ENCODE measurements at places on chromosomes 11 and 22.

GRCh38 chr11:84612645-84613044 lies 1014.5 kb downstream of the DLG2 start:
- no peak for DNase-seq

GRCh38 chr22:26610072-26610958 lies 7.5 kb downstream of the CRYBB1 start:
- peak; percentile 60 for DNase-seq

DNA sequence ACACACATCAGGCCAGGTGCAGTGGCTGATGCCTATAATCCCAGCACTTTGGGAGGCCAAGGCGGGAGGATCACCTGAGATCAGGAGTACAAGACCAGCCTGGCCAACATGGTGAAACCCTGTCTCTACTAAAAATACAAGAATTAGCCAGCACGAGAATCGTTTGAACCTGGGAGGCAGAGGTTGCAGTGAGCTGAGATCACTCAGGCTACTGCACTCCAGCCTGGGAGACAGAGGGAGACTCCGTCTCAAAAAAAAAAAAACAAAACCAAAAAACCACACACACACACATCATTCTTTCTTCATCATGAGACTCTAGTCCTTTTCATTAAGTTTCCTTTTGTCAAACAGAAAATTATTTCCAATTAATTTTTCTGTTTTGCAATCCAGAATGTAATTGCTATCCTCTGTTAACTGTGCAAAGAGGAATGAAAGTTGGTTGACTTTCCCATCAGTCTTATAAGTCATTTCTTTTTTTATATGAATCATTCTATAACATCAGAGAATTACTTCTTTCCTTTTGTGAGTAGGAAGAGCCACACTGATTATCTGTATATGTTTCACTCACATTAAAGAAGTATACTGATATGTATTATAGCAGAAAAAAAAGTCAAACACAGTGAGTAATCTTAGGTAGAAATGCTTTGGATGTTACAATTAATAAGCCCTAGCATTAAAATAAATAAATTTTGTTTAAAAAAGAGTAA lies 52.2 kb downstream of the HORMAD2 start:
- no peak for DNase-seq

GRCh38 chr22:36197514-36198146 lies 4.0 kb downstream of the APOL4 start:
- peak; percentile 17 for DNase-seq

DNA sequence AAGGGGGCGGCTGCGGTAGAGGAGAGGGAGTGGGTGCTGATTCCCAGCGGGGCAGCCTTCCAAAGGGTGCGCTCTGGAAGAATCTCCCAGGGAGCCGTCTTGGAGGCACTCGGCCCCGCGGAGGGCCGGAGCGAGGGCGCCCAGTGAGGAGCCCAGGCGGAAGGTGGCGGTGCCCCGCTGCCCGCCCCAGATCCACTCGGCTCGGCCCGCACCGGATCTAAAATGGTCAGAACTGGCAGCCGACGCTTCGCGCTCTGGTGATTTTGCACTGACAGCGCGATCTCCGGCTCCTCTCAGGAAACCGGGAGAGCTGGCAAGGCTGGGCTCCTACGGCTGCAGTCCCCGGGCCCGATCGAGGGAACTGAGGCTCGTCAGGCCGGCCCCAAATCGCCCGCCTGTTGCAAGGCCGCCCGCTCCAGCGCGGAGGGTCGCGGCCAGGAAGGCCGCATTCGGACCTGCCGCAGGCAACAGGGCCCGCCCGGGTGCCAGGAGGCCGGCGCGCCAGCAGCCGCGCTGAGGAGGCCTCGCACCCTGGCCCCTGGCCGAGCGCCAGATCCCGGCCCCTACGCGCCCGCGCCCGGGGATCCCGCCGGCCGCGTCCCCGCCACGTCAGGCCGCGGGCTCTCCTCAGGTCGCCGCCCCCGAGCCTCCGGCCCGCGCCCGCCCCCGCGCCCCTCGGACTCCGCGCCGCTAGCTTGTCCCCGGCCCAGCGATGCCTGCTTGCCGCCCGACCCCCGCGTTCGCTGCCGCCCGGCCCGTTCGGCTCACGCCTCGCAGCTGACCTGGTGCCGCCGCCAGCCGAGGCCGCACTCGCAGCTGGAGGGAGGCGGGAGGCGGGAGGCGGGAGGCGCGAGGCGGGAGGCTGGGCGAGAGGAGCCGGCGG lies at the start of gene KLHL22:
Gene KLHL22 (minus strand): TSS at position 818 of the 883 bp plus-strand sequence. CDS start 6,584 bp downstream, outside the sequence.
- DNase-seq: peak; percentile 45

GRCh38 chr11:2775626-2776350 lies 76.0 kb upstream of the KCNQ1OT1 start:
- DNase-seq: peak; percentile 1

DNA sequence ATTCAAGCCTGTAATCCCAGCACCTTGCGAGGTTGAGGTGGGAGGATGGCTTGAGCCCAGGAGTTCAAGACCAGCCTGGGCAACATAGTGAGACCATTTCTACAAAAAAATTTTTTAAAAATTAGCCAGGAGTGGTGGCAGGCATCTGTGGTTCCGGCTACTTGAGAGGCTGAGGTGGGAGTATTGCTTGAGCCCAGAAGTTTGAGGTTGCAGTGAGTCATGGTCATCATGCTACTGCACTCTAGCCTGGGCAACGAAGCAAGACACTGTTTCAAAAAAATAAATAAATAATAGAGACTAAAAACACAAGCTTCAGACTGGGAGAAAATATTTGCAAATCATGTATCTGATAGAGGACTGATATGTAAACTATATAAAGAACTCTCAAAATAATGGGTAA lies 33.2 kb downstream of the BTBD10 start:
- no peak for DNase-seq

DNA sequence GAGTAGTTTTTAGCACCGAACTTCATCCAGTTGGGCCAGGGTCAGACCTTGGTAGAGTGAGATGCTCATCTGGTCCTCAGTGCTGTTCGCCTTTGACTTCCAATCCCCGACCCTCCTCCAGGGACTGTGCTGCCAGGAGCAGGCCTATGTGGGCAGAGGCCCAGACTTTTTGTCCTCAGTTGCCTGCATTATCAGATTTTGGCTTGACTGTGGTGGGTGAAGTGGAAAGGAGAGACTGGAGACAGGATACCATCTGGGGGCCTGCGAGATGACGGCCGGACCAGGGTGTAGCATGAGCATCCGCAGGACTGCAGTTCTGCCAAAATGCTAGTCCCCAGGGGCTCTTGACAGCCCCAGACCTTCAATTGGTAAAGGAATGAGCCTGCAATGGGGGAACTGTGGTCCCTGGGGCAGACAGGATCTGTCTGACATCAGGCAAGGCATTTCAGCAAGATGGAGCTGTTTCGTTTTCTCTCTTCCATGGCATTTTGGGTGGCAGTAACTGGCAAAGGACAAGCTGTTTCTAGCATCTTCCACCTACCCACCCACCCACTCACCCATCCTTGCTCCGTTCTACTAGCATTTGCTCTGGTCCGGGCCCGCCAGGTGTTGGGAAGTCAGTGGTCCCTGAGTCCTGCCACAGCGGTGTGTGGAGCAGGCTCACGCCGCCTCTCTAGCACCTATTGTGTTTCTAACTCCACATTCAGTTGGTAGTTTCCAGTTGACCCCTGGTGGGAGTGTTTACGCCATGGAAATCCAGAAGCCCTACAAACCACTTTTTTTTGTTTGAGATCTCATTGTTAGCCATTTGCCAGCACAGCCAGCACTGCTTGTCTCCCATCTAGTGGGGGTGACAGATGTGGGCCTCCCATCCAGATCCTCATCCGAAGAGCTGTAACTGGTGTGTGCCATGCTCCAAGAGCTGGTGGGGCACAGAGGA lies 53.5 kb downstream of the OTOG start:
- no peak for DNase-seq

- DNase-seq: no peak
Measured at GRCh38 chr11:12810568-12810894, 136.3 kb downstream of the TEAD1 start.

GRCh38 chr11:69416762-69417698 lies 64.4 kb upstream of the LINC01488 start:
- no peak for DNase-seq

DNA sequence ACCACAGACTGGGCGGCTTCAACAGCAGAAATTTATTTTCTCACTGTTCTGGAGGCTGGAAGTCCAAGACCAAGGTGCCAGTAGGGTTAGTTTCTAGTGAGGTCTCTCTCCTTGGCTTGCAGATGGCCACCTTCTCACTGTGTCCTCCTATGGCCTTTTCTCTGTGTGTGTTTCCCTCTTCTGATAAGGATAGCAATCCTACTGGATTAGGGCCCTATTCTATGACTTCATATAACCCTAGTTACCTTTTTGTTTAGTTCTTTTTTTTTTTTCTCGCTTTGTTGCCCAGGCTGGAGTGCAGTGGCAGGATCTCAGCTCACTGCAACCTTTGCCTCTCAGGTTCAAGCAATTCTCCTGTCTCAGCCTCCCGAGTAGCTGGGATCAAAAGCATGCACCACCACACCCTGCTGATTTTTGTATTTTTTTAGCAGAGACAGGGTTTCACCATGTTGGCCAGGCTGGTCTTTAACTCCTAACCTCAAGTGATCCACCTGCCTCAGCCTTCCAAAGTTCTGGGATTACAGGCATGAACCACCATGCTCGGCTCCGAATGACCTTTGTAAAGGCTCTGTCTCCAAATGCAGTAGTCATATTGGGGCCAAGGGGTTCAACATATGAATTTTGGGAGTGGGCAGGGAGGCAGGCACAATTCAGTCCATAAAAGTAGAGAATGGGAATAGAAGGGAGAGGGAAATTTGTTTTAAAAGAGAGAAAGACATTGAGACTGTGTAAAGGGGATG lies 25.5 kb upstream of the NNMT start:
- DNase-seq: no peak

DNA sequence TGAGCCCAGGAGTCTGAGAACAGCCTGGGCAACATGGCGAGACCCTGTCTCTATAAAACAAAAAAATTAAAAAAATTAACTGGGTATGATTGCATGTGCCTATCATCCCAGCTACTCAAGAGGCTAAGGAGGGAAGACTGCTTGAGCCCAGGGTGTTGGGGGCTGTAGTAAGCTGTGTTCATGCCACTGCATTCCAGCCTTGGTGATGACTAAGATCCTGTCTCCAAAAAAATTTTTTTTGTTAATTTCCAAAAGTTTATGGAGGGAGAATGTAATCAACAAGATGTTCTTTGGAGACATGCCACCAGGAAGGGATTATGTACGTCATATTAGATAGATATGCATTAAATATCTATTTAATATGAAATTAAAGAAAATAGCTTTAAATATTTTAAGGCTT lies 267.5 kb downstream of the SBF2 start:
- no peak for DNase-seq

DNA sequence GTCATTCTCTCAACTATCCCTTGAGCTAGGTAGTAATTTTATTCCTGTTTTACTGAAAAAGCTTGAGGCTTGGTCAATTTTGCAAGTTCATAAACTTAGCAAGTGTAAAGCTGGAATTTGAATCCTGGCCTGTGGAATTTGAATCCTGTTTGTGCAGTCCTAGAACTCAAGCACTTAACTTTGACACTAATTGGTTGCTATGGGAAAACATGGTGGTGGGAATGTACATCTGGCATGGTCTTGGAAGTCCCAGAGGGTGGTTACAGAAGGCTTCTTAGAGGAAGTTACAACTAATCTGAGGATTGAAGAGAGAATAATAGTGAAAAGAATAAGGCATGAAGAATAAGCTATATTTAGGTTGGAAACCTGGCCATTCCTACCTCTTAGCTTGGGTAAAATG lies 66.5 kb upstream of the LIN7C start:
- no peak for DNase-seq

DNA sequence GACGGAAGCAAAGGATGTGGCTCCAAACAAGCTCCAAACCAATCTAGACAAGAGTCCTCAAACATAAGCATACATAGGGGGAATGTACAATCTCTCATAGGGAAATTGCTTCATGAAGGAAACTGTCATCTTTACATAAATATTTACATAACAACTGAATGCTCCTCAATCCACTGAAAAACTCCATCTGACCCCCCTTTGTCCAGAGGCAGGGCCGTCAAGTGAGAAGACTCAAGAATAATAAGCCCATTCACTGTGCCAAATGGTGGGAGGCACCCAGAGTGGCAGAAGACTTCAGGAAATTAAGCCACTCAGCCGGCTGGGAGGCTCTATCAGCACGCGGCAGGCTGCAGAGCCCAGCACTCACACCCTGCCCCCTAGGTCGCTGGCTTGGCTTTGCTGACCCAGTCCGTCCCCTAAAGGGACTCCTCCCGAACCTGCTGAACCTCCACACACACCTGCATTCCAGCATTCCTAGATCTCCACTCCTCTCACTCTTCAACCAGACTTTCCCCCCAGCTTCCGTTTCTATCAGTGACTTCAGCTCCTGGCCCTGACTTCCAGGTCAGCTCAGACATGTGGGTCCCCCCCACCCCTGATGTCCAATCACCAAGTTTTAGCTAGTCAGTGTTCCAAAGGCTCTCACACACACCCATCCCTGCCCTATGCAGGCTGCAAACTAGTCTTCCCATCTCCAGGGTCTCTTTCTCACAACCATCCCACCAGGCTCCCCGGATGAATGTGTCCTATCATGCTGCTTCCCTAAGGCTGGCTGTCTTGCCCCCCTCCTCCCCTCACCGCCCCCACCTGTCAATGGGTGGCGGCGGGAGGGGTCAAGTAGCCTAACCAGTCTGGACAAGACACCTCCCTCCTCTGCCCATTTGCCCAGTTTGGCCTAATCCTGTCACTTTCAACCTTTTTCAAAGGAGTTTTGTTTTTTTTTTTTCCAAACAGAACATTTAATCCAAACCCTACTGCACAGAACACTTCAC lies 11.3 kb downstream of the VPS37C start:
- DNase-seq: no peak

DNA sequence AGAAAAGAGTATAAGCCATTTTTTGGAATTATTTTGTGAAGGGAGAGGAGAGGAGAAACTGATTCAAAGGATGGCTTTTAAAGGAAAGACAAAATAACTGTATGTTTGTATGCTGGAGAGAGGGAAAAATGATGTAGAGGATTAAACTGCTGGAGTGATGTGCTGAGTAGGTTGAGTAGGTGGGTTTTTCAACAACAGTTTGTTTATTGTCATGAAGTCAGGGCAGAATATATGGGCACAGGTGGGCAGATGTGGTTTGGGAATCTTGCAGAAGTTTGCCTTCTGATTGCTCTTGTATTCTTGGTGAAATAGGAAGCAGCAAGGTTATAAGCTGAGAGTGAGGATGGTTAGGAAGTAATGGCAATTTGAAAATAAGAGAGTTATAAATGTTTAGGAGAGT lies 12.1 kb downstream of the SYT9 start:
- no peak for DNase-seq

DNA sequence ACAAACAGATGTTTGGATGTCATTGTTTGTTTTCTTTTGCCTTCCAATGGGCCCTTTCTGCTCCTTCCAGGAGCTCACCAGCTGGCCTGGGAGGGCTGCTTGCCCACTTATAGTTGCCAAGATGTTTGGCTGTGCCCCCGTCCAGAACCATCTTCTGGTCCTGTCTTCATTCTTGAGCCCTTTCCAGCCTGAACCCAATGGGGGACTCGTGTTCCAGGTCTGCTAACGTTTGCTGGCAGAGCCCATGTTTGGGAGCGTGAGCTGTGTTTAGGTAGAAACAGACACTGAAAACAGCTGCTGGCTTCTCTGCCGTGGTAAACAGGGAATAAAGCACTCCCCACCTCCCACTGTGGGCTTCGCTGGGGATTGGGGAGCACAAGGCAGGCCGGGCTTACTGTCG lies 83.2 kb upstream of the SYT13 start:
- DNase-seq: no peak

All from activated CD4-positive, alpha-beta T cell treated with anti-CD3 and anti-CD28 coated beads for 48 hours (primary cell).